Vagina (tissue), 2 donors: ENCODE measurements at places on chromosomes 2 and 18. TPM values are rescaled to one million over a fixed set of nuclear protein-coding genes. Genes with fewer than 3 reads are reported as not detected.
A peak's percentile ranks its signal among the peaks of the same experiment; 100 is the strongest.

- no peak for DNase-seq
Observed at GRCh38 chr2:219947575-219947974, 320.1 kb downstream of the SLC4A3 start.

DNA sequence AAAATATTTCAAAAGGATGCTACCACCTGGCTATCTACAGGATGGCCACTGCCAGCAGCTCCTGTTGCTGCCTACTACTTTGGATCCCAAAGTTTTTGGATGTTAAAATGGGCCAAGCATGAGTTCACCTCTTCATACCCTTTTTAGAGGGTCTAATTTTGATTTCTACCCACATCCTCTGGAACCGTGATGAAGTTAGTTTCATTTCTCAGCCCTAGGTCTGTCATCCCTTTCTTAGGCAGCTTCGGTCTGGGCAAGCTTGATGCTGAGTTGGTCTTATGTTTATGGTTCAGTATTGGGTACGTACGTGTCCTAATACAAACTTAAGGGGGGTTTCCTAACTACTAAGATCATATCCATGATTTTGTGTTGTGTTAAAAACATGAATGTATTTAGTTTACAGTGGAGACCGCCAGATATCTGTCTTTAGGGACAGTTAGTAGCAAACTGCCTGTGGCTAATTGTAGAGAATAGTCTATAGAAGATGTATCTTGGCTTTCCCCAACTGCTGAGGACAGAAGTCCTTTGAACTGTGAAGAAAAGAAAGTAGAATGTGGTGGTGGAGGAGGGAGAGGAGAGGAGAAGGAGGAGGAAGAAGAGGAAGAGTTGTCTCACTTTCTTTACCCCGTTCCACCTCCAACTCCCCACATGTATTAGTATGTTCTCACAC is 184.9 kb downstream of the UBE2E3 start:
- DNase-seq, result no peak

GRCh38 chr2:64787698-64788097 is 134.0 kb upstream of the SERTAD2 start:
- peak; percentile 37 for DNase-seq

- DNase-seq, result no peak
Observed at GRCh38 chr2:39069136-39069515, 51.7 kb downstream of the SOS1 start.

SP5 gene
- total RNA-seq, result 1.7 TPM

CENPO gene
- total RNA-seq, result 3.2 TPM

TNS1 gene
- 216 TPM for total RNA-seq

LHCGR gene
- not detected for total RNA-seq
